ENCODE measurements at places on chromosomes 4 and X.

DNA sequence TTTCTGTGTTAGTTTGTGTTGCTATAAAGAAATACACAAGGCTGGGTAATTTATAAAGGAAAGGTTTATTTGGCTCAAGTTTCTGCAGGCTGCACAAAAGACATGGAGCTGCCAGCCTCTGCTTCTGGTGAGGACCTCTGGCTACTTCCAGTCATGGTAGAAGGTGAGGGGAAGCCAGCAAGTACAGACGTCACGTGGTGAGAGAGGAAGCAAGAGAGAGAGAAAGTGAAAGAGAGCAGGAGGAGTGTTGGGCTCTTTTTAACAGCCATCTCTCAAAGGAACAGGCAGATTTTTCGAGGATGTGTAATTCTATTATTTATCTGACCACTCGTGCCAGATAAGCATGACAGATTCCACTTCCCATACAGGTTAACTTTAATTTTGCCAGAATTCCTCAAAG, 1199.1 kb downstream of the ADGRL3 start:
- DNase-seq = no peak

DNA sequence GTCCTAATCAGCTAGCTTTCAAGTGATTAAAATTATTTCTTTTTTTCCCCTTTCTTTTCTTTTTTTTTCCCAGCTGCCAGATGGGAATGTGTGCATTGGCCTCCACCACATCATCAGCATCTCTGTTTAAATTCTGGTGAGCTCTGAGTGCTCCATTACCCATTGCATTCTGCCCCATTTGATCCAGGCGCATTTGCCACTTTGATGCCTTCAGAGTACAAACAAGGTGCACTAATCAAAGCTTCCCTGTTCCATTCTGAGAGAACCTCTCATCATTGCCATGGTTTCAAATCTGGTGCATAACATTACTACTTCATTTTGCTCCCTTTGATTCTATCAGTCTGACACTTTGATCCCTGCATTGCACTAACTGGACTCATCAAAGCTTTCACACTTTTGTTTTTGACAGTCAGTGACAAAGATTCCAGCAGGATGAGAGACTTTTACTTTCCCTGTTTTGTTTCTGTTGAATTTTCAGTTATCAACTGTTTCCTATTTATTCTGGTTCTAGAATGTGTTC, 238.8 kb upstream of the PCDH10 start:
- DNase-seq = no peak

DNA sequence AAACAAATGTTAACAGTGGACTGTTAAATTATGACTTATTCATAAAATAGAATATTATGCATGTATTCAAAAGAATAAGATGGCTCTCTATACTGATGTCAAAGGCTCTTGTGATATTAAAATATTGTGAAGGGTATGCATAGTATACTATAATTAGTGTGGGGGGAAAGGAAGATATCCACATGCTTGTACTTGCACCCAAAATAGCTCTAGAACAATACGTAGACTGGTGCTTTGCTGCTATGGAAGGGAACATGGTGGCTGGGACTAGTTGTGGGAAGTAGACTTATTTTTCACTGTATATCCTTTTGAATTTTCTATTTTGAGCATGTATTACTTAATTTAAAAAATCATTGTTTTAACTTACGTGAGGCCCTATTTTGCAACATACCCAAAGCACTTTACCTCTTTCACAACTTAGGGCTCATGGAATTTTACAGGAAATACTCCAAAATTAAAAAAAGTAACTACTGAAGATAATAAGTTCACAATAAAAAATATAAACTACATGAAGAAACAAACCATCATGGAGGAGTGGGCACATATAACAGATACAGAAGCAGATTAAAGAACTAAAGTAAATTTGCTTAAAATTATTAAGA, 7.9 kb downstream of the PGRMC2 start:
- no peak for DNase-seq

- DNase-seq = no peak
Measured at GRCh38 chr4:55807556-55807955, 12.0 kb upstream of the EXOC1L start.

GRCh38 chrX:118373538-118373937, 27.6 kb downstream of the WDR44 start:
- DNase-seq = no peak

- DNase-seq = no peak
Measured at GRCh38 chr4:8589336-8589735, 3.2 kb upstream of the CPZ start.

- DNase-seq = no peak
Measured at GRCh38 chr4:47195706-47196105, 164.3 kb downstream of the GABRB1 start.

DNA sequence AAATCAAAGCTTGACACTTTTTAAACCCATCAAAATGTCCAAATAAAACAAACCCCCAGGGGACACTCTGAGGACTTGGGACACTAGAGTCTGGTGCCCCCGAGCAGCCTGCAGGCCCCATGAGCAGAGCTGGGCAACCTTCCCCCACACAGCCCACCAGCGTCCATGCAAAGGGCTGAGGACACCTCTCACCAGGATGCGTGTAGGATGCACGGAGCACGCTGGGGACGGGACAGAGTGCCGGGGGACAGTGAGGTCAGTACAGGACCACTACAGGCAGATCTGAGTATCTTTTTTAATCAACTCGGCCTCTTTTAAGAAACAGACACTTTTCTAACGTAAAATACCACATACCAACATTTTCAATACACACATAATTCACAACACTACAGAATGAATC, 6.9 kb downstream of the GAK start:
- no peak for DNase-seq

DNA sequence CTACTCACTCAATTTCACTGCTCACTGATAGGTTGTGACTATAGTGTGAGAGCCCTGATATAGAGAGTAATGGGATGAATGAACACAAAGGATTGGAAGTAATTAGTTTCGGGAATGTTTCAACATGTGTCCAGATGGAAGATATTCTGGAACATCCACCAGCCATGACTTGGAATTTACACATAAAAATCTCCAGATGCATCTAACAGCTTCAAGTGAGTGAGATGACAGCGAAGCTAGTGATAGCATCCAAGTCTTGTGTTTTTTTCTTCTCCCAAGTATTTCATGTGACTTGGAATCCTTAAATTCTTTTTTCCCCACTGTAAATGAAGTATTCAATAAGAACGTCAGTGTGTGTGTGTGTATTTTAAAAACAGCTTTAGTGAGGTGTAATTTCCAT, 82.1 kb downstream of the CLDN34 start:
- no peak for DNase-seq

- DNase-seq = no peak
Measured at GRCh38 chr4:145285928-145286327, 105.5 kb upstream of the OTUD4 start.

GRCh38 chrX:138287205-138287877, 424.2 kb downstream of the FGF13 start:
- no peak for DNase-seq

DNA sequence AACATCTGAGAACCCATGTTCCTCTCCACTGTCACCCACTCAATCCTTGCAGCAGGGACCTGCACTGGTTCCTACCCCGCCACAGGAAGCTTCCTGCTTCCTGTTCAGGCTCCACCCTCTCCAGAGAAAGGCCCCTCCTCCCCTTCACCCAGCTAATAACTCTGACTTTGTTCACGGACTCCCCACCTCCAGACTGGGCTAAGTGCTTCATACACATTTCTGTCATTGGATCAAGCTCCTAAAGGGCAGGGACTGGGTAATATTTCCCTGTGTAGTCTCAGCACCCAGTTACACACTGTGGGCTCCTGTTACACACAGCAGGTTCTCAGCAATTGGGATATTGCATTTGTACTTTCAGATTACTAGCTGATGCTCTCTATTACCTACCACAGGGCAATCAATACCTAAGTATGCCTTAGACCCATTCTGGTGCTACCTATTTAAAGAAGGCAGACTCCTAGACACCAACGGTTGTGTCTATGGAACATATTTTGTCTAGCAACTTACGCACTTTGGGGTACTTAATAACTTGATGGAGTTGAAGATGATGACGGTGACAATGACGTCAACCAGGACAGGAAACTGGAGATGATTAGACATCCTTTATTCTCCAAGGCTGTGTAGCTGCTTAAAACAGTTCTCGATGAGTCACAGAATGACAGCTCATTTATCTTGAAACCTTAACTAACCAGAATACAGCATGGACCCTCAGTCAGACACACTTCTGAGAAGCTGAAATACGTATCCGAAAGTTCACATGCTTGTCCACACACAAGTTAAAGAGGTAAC, 58.1 kb downstream of the MAML3 start:
- DNase-seq = no peak

Data from GM06990 (cell line).